Frontal cortex (tissue), 4 donors: ENCODE measurements at places on chromosomes 13 and 19.

DNA sequence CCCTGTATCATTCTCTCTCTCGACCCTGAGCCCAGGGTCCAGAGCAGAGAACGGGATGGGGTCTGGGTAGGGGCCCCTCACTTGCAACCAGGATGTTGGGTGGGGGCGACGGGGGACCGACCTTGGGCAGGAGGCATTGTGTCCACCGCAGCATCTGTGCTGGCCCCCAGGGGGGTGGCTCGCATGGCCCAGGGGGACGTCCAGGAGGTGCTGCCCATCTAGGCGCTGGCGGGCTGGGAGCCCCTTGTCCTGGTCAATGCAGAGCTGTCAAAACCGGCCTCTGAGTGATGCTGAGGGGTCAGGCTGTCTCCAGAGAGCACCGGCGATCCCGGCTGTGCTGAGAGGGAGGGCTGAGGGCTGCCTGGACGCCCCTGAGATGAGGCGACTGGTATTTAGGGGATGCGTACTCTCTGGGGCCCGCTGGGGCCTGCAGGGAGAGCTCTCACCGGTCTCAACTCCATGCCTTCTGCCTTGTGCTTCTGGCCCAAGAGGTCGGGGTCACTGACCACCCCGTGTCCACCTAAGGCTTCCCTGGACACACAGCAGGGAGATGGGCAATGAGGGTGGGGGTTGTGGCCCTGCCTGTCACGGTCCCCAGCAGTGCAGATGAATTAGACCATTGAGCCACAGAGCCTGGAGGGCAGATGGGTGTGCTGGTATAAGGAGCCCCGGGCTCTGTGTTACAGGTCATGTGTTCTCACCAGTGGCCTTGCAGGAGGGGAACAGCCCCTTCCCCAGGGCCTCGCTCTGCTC lies 8.6 kb downstream of the RPS9 start:
- DNase-seq: no peak

- peak; percentile 88 for DNase-seq
Measured at GRCh38 chr19:9791552-9792205, 23.1 kb upstream of the ZNF846 start.

DNA sequence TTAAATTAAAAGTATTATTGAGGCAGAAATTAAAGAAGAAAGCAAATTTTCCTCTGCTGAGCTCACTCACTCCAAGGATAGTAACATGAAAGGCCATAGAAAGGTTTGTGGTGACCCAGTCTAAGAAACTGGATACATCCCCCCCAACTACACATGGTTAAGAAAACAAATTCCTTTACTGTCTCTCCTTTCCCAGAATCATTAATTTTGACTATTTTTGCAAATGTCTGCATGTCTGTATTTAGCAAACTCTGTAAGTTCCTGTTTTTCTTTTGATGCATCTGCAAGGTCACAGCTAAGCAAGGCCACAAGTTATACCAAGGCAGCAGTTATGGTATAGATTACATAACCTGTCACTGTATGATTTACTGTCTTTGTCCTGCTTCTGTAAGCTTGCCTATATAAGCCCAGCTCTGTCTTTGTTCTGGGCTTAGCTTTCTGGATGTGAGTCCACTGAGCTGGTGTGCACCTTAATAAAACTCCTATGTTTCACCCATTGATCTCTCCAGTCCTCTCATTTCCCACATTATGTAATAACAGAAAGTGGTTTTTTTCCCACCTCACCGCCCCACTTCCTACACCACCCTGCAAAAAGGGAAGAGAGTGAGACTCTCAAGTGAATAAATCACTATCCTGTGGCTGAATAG lies 8.5 kb upstream of the ZNF83 start:
- no peak for DNase-seq

DNA sequence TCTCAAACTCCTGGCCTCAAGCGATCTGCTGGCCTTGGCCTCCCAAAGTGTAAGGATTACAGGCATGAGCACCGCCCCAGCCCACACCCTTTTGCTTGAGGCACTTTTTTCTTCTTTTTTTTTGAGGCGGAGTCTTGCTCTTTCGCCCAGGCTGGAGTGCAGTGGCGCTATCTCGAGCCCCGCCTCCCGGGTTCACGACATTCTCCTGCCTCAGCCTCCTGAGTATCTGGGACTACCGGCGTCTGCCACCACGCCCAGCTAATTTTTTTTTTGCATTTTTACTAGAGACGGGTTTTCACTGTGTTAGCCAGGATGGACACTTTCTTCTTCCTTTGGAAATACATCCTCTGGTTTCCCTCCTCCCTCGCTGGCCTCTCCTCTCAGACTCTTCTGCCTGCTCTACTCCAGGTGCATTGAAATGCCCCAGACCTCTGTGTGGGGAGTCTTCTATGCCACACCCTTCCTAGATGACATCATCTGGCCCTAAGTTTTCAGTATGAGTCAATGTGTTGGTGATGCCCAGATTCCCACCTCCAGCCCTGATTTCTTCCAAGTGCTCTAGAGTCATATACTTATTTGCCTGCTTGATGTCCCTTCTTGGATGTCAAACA lies 20.7 kb upstream of the TPT1 start:
- DNase-seq: no peak

DNA sequence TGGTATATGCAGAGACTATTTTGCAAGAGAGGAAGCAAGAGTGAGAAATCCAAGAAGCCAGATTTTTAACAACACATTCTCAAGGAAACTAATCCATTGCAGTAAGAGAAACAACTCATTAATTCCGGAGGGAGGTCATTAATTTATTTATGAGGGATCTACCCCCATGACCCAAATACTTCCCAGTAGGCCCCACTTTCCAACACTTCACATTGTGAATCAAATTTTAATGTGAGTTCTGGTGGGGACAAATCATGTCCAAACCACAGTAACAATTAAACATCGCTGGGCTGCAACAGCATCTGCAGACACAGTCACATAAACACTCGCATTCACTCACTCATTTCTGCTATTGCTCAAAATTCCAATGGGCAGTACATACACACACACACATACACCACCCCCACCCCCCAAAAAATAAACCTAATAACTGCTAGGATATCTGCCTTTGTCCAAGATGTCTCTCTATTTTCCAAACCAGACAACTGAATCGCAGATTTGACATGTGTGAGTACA lies 1483.7 kb downstream of the PCDH9 start:
- DNase-seq: no peak

- DNase-seq: no peak
Measured at GRCh38 chr13:39016087-39016486, 21.8 kb downstream of the PROSER1 start.
